NCI-H446 treated with DMSO at 0.1 percent for 48 hours (cell line): ENCODE measurements at places on chromosomes 11 and 22.
A peak's percentile ranks its signal among the peaks of the same experiment; 100 is the strongest.

DNA sequence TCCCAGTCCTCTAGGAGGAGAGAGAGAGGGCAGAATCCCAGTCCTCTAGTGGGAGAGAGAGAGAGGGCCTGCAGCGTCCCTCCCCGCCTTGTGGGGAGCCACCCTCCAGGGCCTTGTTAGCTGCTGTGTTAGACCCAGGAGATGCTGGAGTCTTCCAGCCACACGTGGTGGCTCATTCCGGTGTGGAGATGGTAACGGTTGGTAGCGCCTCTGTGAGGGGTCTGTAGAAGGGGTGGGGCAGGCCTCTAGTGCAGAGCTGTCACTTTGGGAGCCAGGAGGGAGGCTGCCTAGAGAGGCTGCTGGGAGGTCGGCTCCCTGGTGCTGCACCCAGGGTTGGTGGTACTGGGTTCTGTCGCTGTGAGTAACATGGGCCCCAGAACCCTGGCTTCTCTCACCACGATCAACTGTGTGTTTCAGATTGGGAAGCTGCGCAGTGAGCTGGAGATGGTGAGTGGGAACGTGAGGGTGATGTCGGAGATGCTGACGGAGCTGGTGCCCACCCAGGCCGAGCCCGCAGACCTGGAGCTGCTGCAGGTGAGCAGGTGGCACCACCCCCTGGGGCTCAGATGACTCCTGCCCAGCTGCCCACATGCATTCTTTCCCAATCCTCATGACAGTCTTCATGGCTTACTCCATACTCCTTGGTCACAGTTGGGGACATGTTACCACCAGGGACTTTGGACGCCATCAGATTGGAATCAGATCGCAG, 27.3 kb downstream of the TOM1 start:
- no peak for DNase-seq

GRCh38 chr22:43862074-43862881, at the start of gene SULT4A1:
Gene SULT4A1, minus strand, starts transcription at chr22:43862513. Its CDS starts 131 bp downstream, at chr22:43862382.
- DNase-seq: no peak

GRCh38 chr11:7004482-7004881, 15.7 kb downstream of the ZNF214 start:
- no peak for DNase-seq

- no peak for DNase-seq
Observed at GRCh38 chr11:132704781-132705375, 827.4 kb downstream of the OPCML start.

DNA sequence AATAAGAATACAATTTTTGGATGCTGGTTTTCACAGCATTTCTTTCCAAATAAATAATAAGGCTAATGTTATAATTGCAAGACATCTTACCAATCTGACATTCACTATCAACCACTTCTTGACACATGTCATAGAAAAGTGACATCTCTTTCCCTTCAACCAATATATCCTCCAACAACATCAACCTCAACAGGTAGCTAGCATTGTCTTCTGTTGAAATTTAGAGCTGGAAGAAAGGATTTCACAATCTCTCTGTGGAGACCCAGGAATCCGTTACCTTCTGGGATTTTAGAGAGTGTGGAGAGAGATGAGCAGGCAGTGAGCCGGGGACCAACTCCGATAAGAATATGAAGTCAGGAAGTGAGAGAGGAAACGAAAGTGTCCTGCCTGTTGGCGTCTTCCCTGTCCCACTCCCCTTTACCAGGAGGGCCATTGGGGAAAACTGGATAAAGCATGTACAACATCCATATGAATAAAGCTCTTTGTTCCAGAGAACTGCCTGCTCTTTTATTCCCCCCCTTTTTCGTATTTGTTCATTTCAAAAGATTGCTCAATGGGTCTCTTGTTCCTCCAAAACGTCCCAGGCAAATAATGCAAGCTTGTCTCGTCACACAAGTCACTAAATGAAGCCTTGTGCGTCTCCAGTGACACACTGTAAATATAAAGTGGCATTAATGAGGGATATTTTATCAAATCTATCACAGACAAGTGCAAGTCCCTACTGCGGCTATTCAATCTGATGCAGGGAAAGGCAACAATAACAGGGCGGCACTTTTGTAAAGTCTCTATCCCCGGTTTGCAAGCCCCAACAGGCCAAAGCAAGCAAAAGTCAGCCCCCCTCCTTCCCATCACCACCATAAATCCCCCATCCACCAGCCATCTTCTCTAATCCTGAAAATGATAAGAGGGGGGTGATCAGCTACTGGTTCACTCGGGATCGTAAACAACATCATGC, 3.4 kb downstream of the CADM1 start:
- DNase-seq: no peak

- DNase-seq: no peak
Observed at GRCh38 chr11:12897390-12897789, 111.7 kb upstream of the RASSF10 start.

DNA sequence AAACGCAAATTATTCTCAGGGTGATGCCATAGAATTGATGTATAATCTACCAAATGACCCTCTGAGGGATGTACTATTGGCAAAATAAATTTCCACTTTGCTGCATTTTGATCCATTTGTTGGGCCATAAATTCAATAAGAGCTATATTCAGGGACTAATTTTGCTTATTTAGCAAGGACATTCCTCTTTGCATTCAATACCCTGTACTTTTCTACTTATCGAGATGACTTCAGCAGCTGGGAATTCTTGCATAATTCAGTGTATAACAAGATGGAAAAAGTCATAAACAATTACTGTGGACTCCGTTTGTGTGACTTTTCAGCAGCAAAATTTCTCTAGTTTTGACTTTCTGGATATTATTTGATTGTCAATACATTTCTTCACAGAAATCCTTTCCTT, 744.7 kb upstream of the CCDC179 start:
- no peak for DNase-seq

DNA sequence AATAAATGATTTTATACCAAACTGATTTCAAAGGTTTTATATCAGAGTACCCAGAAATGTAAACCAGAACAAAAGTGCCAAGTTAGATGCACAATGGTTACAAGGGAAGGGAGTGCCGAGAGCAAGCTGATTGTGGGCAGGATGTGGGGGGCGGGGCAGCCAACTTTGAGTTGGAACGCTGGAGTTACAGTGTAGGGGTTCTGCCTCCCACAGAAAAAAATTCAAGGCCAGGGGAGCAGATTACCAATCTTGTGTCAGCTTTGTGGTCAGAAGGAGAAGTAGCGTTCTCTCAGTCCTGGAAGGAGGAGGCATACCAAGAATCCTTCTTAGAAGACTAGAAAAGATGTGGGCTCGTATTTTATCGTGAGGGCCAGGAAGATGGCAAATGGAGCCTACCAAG, 15.9 kb upstream of the POU2AF2 start:
- no peak for DNase-seq

DNA sequence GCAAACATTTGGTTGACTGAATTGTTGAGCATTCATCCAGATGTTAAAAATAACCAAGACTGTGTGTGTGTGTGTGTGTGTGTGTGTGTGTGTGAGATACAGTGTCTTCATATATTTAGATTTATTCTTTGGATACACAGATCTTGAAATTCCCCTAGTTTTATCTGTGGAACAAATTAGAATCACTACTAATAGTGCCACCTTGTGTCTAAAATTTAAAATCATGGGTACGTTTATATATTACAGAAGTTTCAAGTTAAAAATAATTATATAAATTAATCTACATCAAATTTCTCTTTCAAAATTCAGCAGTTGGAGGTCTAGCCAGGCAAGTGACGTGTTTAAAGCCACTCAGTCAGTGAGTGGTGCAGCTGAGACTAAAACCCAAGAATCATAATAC, 1566.2 kb upstream of the TENM4 start:
- peak; percentile 42 for DNase-seq

GRCh38 chr11:112570333-112570732, 309.7 kb upstream of the PLET1 start:
- no peak for DNase-seq

- peak; percentile 82 for DNase-seq
Observed at GRCh38 chr22:27431896-27432295, 369.7 kb downstream of the MN1 start.

DNA sequence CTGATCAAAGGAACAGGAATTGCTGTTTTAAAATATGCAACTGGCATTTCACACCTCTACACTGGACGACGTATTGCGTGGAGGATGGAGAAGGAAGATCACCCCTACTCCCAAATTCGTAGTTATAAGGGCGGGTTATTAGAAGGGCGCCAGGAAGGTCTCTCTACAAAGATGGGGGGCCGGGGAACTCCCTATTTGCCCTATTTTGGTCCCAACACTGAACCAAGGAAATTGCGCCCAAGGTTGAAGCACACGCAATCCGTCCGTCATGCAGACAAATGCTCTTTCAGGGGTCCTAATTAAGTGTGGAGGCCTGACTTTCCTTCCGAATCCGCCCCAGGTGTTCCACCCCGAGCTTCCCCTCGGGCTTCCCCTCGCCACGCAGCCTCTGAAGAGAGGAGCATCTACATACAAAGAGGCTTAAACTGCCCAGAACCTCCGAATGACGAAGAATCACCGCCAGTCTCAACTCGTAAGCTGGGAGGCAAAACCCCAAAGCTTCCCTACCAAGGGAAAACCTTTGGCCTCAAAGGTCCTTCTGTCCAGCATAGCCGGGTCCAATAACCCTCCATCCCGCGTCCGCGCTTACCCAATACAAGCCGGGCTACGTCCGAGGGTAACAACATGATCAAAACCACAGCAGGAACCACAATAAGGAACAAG, 396 bp downstream of the NPAT start:
- DNase-seq: no peak

DNA sequence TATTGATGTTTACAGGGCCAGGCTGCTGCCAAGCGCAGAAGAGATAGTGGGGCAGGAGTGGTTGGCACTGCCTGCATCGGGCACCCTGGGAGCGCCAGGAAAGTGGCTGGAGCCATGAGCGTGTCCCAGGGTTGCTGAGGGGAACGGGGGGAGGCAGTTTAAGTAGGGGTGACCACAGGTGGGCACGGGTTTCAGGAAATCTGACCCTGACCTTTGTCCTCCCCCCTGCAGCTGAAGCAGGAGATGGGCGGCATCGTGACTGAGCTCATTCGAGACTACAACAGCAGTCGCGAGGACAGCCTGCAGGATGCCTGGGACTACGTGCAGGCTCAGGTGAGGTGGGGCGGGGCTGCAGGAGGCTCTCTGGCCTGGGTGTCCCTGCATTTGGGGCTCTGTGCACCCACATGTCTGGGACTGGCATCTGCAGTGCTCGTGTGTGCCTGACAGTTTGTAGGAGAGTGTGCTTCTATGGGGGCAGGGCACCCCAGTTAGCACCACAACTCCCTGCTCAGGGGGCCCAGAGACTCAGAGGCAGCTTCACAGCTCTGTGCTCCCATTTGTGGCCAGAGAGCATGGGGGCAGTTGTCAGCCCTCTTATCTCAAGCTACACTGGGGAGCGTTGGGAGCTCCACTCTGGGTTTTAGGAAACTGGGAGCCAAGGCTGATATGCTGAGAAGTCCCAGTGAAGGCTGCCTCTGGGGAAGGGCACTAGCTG, 49.7 kb downstream of the CD82 start:
- no peak for DNase-seq

DNA sequence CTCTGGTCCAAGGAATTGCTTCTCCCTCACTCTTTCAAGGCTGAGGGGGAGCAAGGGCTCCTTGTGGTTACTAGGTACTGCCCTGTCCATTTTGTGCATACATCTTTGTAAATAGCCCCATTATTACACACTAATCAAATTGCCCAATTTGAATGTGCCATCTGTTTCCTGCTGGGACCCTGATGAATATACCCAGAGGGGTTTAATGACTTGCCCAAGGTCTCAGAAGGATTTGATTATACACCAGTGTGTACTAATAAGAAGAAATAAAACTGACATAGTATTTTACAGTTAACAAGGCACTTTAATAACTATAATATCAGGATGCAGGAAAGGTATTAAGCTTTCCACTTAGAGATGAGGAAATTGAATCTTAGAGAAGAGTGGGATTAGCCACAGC, 64.6 kb upstream of the PTPRJ start:
- DNase-seq: no peak

- no peak for DNase-seq
Observed at GRCh38 chr11:67254798-67255197, 11.5 kb upstream of the GRK2 start.

GRCh38 chr11:64719406-64719805, 3.6 kb downstream of the NRXN2 start:
- DNase-seq: no peak

- DNase-seq: no peak
Observed at GRCh38 chr22:28048529-28048928, 129.5 kb upstream of the PITPNB start.

DNA sequence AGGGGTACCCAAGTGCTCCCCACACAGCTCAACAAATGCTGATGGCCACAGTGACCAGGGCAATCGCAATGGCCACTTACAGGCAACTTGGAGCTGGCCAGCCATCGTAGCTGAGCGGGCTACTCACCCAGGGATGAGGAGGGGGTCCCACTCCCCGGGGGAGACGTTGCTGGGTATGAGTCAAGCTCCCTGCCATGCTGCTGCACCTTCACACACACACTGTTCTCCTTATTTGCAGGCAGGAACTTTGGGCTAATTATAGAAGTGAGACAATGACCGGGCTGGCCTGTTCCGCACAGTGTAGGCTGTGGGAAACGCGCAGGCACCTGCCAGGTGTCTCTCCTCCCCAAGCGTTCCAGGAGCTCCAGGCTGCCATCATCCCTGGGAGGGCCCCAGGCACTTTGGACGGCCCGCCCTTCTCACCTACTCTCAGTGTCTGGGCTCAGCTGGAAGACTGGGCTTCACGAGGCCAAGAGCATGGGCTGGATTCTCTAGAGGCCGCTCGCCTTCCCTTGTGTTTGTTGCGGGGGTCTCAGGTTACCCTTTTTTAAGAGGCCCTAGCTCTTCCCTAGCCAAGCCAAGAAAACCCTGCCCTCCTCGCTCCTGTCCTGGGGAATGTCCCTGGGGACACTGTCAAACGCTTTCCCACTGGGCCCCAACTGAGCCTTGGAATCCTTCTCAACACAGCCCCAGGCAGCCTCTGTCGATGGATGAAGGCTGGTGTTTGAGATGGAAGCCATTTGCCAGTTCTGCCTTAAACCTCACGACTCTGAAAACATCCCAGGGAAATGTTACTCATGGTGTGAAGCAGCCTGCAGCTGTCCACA, 73.0 kb downstream of the RTL6 start:
- no peak for DNase-seq

GRCh38 chr11:71391796-71392195, 56.4 kb downstream of the DHCR7 start:
- no peak for DNase-seq

- DNase-seq: peak; percentile 71
Observed at GRCh38 chr11:61947486-61948210, 2.5 kb upstream of the BEST1 start.
